Activated naive CD8-positive, alpha-beta T cell treated with anti-CD3 and anti-CD28 coated beads for 36 hours (primary cell): ENCODE measurements at places on chromosomes 7 and 10.
A peak's percentile ranks its signal among the peaks of the same experiment; 100 is the strongest.

DNA sequence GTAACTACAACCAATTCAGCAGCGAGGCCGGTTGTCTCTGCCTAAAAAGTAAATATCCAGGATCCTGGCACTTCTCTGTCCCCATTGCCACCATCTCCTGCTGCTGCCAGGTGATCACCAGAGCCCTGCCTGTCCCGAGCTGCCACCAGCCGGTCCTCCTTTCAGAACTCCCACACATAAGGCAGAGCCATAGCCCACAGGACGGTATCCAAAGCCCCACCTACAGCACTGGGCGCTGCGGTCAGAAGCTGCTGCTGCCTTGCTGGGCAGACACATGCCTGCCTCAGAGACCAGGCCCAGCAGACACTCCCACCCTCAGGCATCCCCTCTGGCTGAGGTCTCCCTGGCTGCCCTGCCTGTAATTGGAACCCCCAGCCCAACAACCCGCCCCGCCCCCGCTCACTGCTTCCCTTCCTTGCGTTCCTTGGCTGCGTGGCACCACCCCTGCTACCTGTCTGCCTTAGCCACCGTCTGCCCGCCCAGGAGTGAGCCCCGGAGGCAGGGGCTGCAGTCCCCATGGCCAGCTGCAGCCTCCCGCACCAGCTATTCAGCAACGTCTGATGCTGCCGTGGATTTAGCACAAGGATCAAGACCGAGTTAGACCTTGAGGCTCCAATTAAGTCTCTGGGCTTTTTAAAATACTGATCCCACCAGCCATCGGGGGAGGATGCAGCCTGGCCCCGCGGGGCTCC lies 100.7 kb downstream of the CYTH3 start:
- no peak for DNase-seq

DNA sequence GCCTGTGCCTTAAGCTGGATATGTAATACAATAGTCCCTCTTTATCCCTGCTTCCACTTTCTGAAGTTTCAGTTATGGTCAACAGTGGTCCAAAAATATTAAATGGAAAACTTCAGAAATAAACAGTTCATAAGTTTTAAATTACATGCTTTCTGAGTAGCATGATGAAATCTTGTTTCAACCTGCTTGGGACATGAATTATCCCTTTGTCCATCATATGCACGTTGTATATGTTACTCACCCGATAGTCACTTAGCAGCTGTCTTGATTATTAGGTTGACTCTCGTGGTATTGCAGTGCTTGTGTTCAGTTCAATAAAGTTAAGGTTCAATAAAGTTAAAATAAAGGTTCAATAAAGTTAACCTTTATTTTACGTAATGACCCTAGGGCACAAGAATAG lies 25.5 kb downstream of the C1GALT1 start:
- no peak for DNase-seq

DNA sequence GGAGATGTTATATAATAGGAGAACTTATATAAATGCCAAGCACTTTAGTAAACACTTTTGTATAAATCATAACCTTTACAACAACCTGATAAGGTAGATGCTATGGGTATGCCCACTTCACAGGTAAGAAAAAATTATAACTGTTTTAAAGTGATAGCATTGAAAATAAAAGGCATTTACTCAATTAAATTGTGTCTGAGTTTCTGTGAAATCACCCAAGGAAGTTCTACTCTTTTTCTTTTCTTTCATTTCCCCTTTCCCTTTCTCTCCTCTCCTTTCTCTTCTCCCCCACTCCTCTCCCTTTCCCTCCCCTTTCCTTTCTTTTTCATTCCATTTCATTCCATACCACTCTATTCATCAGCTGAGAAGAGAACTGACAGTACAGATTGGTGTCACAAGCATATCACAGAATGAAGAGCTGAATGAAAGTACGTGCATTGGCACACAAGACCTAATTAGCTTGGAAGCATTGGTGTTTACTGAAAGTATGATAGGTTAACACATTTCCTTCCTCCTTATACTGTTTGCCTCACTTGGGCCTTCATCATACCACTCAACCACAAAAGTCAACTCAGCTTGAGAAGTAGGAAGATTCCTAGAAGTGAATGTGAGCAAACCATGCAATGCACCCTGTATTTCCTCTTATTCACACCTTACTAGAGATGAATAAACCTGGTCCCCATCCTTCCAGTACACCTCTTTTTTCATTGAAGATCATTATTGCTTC lies 117.9 kb upstream of the AGR3 start:
- DNase-seq, result no peak

- DNase-seq, result no peak
These were observed 64.0 kb downstream of the GOLGA7B start for GRCh38 chr10:97913614-97914013.

- DNase-seq, result no peak
These were observed 278.1 kb upstream of the SP4 start for GRCh38 chr7:21149809-21150208.

- no peak for DNase-seq
These were observed 26.9 kb upstream of the BPGM start for GRCh38 chr7:134619627-134620331.

- DNase-seq, result no peak
These were observed 324.1 kb downstream of the PHF14 start for GRCh38 chr7:11297764-11298163.

- DNase-seq, result no peak
These were observed 27.6 kb downstream of the CEP41 start for GRCh38 chr7:130413201-130413600.

DNA sequence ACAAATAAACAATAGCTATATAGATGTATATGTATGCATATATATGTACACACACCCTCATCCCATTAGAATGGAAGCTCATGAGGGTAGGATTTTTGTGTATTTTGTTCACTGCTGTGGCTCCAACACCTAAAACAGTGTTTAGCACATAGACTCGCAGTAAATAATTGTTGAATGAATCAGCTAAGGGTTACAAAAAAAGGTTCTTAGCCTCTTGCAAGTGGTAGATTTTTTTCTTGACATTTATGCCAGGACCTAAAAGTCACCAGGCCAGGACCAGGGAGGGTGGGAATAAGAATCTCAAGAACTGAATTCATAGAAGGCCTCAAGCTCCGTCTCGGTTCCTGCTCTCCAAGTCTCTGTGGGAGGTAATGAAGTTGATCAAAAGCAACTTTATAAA lies 82.5 kb upstream of the CAPZA2 start:
- DNase-seq, result no peak

DNA sequence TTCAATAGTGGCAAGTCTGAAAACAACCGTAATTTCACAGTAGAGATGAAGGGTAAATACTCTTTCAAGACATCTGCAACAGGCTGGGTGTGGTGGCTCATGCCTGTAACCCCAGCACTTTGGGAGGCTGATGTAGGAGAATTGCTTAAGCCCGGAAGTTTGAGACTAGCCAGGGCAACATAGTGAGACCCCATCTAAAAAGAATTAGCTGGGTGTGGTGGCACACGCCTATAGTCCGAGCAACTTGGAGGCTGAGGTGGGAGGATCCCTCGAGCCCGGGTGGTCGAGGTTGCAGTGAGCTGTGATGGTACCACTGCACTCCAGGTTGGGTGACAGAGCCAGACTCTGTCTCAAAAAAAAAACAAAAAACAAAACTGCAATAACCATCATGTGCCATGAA lies 71.8 kb downstream of the PFKFB3 start:
- DNase-seq, result no peak

DNA sequence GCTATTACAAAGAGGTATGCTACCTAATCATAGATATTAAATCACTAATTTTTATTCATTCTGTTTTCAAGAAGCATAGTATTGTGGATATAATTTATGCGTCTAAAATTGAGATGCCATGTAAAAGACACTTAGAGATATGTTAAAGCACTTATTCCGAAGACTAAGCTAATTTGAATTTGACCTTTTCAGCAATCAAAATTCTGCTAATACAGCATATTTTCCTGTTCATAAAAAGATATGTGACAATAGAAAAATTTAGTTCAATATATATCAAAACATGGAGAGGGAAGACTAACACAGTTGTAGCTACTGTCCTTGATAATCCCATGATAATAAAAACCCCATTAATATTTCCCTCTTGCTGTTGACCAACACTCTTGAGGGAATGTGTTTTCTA lies 386.6 kb upstream of the TEX47 start:
- DNase-seq, result no peak

DNA sequence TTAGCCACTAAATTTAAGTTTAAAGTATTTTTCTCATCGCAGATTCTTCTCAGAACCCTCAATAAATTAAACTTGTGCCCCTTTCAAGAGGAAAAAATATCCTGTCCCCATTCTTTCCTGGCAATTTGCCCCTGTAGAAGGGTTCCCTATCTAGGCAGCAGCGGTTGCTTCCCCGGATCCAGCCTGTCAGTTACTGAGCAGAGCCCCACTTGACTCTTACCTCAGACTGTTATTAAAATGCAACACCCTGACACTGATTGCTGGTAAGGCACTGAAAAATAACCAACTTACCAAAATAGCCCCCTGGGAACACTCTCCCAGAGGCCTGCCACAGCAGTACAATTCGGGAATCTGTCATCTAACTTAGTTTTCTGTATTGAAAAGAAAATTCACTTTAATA lies 13.9 kb downstream of the LMTK2 start:
- DNase-seq, result no peak

GRCh38 chr10:30587522-30588031 lies 42.0 kb downstream of the LYZL2 start:
- no peak for DNase-seq

- DNase-seq, result no peak
These were observed 72.9 kb upstream of the POM121L12 start for GRCh38 chr7:52962402-52963076.

GRCh38 chr10:80144067-80144695 lies 11.7 kb downstream of the PLAC9 start:
- DNase-seq, result peak; percentile 26

- DNase-seq, result no peak
These were observed 58.3 kb upstream of the COMTD1 start for GRCh38 chr10:75294031-75294437.

- DNase-seq, result no peak
These were observed 206.3 kb downstream of the THSD7A start for GRCh38 chr7:11625669-11626068.

DNA sequence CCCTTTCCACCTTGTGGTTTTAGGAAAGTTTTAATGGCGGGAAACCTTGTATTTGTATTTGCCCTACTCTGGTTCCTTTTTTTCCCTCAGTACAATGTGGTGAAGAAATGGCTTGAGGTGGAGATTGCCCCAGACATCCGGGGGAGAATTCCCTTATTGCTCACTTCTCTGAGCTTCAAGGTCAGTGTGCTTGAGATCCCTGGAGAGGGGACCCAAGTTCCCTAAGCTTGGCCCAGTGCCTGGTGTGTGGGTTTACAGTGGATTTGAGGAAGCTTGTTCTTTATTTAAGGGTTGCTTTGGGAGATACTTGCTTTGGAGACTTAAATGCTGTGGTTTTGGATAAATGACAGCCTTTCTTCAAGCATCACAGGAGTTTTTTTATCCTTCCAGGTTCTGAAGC lies 18.3 kb downstream of the CALHM2 start:
- DNase-seq, result no peak

GRCh38 chr7:4699841-4700240 lies 17.7 kb downstream of the FOXK1 start:
- DNase-seq, result no peak

- no peak for DNase-seq
These were observed 66.1 kb downstream of the KCNMA1 start for GRCh38 chr10:77571490-77571889.

GRCh38 chr7:47379629-47380324 lies 202.1 kb downstream of the TNS3 start:
- no peak for DNase-seq

GRCh38 chr7:121440857-121441503 lies 44.9 kb upstream of the FAM3C start:
- DNase-seq, result no peak

- peak; percentile 81 for DNase-seq
These were observed 2.5 kb downstream of the LFNG start for GRCh38 chr7:2521952-2522591.

- DNase-seq, result no peak
These were observed 188.6 kb downstream of the DPY19L1 start for GRCh38 chr7:34848670-34849069.

DNA sequence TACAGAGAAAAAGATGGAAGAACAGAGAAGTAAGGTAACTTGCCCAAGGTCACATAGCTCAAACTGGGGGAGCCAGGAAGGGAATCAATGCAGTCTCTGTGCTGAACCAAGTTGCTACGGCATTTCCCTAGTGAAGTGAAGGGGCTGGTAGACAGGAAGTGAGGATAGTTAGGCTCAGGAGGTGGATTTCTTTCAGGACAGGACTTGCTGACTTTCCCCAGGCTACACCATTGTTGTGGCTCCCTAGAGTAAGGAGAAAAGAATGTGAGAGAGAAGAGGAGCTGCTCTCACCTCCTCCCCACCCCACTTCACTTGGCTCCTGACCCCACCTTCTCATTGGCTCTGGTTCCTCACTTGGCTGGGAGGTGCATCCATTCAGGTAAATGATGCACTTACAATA lies 316.9 kb downstream of the INHBA start:
- DNase-seq, result no peak

GRCh38 chr10:127945341-127945758 lies 38.4 kb downstream of the PTPRE start:
- no peak for DNase-seq

GRCh38 chr10:119705434-119705831 lies 20.4 kb upstream of the INPP5F start:
- no peak for DNase-seq
